Amniotic stem cell (primary cell): ENCODE measurements at places on chromosomes 1 and 21.

GRCh38 chr1:169120066-169120465 lies 13.6 kb downstream of the ATP1B1 start:
- no peak for DNase-seq

GRCh38 chr1:205528887-205529825 lies 24.7 kb downstream of the CDK18 start:
- DNase-seq: no peak

GRCh38 chr1:174491606-174492005 lies 43.8 kb downstream of the GPR52 start:
- DNase-seq: no peak

- no peak for DNase-seq
Measured at GRCh38 chr1:224639426-224639975, 23.4 kb downstream of the CNIH3 start.

DNA sequence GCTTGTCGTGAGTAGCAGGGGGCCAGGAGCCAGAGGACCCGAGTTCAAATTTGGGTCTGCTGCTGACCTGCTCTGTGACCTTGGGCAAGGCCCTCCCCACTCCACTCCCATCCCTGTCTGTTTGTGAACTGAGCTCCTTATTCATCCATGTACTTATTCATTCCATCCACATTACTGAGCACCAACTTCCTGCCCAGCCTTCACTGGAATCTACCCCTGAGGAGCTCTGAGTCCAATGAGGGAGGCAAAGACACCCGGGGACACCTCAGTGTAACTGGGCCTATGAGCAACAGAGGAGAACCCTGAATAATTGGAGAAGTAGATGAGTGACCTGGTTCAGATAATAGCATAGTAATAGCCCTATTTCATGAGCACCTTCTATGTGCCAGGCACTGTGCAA lies 8.9 kb downstream of the BSND start:
- DNase-seq: peak; percentile 41

- DNase-seq: no peak
Measured at GRCh38 chr1:14780271-14780670, 181.8 kb downstream of the KAZN start.

GRCh38 chr21:35482933-35483662 lies 434.0 kb upstream of the RUNX1 start:
- DNase-seq: no peak

GRCh38 chr1:41880950-41881885 lies 37.5 kb downstream of the HIVEP3 start:
- DNase-seq: no peak

- no peak for DNase-seq
Measured at GRCh38 chr1:10773851-10774614, 22.4 kb downstream of the CASZ1 start.

DNA sequence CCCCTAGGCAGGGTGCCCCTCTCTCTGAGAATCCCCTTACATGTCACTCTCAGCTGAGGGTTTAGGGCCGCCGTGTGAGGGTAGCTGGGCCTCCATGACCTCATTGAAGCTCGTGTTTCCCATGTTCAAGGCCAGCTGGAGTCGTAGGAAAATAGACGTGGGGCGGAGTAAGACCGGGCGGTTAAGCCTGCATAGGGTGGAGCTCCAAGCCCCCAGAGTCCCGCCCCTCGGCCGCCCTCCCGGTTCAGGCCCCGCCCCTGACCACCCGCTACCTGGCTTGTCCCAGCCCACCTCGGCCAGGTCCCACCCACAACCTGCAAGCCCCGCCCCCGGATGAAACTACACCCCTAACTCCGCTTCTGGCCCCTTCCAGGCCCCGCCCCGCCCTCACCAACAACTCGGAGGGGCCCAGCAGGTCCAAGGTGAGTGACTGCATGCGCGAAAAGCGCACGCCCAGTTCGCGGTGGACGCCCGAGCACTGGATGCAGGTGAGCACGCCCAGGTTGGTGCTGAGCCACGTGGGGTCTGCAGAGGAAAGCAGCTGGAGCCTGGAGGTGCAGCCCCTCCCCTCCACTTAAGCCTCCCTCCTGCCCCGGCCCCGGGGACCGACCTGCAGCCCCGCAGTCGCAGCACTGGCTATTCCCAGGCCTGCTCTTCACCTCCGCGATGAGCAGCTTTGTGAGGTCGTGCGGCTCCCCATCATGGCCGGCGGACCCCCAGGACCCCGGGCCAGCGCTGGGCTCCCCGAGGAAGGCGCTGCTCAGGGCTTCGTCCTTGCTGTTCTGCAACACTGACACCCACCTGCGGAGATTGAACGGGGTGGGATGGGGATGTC lies 12.2 kb upstream of the TCEA3 start:
- no peak for DNase-seq

- no peak for DNase-seq
Measured at GRCh38 chr1:178337091-178337706, 159.6 kb downstream of the CLEC20A start.

DNA sequence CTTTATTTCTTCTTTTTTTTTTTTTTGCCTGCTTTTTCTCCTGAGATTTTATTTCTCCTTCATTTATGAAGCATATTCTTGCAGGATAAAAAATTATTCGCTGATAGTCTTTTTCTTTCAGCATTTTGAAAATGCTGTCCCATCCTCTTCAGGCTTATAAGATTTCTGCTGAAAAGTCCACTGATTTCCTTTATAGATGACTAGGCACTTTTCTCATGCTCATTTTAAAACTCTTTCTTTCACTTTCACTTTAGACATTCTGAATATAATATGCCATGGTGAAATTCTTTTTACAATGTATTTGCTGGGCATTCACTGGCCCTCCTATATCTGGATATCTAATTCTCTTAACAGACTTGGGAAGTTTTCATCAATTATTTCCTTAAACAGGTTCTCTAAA lies 25.5 kb upstream of the GTF2B start:
- no peak for DNase-seq

GRCh38 chr1:185704181-185704580 lies 30.0 kb upstream of the HMCN1 start:
- DNase-seq: no peak

DNA sequence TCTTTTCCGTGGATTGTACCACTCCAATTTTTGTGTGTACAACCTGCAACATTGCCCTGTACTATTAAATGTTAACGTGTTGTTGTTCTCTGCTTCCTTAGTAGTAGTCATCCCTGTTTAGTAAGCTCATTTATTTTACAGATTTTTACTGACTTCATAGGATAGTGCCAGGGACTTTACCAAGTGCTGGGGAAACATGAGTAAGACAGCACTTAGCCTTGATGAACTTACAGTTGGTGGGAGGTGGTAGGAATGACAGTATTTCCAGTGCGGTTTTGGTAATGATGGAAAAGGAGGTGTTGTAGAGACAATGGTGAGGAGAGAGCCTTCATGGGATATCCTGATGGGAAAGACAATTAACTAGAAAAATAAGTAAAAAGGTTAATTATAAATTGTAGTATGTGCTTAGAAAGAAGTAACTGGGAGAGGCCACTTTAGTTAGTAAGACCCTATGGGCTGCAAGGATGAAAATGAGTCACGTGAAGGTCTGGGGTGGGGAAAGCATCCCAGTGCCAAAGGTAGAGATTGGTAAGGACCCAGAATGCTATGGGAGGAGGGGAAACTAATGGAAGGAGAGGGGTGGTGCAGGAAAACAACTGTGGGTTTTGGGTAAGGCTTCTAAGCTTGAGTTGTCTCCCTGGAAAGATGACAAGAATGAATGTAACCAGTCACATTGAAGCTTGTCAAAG lies 1.7 kb downstream of the RLF start:
- DNase-seq: no peak

GRCh38 chr1:48219803-48220202 lies 2.7 kb upstream of the SLC5A9 start:
- no peak for DNase-seq

DNA sequence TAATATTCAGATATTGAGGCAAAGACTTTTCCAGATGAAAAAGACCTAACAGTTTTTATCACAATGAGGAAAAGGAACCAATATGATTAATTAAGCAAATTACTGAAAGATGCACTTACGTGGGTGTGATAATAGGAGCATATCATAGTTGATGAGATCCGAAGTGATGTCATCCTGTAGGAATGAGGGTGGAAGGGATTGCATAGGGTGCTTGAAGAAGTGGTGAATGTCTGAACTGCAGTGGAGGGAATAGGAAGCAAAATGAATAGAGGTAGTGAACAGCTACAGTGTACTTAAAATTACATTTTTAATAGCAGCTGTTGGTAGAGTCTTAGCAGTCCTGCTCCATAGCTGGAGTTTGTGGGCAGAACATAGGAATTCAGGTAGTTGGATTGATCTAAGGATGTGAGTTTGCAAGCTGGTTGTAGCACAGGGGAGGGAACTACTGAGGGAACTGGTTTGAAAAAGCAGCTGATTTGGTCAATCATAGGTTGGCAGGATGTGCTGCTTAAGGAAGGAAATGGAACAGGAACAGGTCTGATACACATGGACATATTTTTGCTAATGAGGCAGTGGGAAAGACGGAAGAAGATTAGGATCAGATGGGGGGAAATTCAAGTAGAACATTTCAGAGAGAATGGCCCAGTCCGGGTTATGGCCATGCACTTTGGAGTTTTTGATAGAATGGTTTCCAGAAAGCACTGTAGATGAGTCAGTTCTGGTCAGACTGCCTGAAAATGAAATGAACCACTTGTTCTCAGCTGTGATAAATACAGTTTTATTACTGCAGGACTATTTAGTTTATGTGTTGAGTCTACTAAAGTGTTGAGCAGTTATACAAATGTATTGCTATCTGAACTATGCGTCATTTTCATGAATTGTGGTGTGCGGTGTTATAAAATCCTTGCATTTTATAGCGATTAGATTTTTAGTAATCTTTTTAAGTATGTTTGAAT lies 155.8 kb downstream of the RYR2 start:
- no peak for DNase-seq

DNA sequence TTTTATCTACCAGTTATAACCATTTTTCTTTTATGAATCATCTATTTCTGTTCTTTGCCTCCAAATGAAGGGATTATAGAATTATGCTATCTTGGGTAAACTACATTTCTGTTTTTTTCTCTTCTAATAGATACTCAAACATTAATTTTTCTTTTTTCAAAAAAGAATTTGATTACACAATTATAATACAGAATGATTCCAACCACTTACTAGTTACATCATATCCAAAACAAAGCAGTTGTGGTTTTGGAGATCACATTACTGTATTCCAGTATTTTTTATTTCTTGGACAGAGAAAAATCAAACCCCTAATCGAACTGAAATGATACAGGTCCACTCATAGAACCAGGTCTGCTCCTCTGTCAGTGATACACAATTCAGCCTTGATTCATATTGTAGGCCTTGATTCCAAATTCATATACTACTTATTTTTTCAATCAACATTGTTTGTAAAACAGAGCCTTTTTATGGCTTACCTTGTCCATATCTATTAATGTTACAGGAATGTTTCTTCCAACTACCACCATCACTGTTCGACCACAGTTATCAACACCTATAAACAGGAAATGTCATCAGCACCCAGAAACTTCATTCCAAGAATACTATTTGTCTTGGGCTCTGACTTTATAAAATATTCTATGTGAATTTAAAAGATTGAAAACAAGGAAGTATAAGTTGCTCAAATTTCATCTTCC lies 43.2 kb downstream of the GDAP2 start:
- DNase-seq: no peak

GRCh38 chr1:111742938-111743549 lies 3.8 kb upstream of the INKA2 start:
- peak; percentile 49 for DNase-seq

GRCh38 chr1:153563991-153564390 lies 1.7 kb downstream of the S100A2 start:
- DNase-seq: no peak

DNA sequence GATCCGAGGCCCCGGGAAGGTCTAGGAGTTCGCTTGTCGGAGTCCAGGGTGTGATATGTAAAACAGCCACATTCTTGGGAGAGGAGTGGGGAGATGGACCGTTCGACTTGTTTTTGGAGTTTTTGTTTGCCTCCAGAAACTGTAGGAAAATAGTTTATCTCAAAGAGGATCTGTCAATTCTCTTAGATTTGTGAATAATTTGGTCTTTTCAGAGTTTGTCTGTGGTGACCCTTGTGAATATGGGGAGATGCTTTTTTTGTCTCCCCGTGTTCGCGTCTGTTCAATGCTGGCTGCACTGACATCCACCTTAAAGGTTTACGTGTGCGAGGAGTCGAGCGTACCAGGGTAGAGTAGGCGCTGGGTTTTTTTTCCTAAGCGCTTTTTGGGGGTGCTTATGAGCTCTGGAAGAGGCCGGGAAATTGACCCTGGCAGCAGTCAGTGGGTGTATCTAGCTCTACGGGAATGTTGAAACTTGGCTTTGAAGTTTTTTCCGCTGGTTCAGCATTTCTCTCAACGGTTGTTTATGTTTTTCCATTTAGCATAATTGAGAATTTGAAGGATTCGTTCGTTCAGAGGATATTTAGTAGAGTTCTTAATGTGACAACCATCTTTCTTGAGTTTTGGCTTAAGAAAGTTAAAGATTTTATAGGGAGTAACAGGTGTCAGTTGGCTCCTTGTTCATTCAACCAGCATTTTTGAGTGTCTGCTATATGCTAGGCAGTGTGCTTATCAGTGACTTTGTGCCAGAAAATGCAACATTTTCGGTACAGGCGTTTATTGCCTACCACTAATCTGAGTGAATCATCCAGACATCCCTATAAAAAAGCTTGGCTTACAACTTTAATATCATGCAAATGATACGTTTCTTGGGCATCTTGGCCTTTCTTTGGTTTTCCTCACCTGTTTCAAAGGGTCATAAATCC lies 1.2 kb downstream of the SZRD1 start:
- no peak for DNase-seq

GRCh38 chr1:170657275-170657853 lies 6.6 kb upstream of the PRRX1 start:
- no peak for DNase-seq

DNA sequence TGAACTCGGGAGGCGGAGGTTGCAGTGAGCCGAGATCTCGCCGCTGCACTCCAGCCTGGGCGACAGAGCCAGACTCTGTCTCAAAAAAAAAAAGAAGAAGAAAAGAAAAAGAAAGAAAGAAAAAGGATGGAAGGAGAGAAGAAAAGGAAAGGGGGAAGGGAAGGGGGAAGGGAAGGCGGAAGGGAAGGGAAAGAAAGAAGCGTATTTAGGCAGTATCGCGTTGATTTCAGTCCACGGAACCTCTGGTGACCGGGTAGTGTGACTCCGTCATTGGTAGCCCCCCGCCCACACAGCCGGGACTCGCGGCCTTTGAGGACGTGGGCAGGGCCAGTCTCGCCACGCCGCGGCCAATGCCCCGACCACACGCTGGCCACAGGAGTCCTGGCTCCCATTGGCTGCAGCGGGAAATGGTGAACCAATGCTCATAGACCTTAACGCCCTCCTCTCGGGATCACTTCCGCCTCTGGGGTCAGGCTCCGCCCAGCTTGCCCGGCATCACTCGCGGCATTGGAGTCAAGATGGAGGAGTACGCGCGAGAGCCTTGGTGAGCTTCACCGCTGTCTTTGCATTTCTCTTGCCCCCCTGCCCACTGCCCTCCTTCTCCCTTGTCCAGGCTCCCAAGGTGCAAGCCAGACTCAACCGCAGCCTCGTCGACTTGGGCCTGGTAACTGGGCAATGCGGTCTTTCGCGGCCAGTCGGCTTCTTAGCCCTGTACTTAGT lies at the start of gene TIMM17A:
Gene TIMM17A (plus strand): TSS at position 495 of the 720 bp plus-strand sequence. CDS start 24 bp downstream, at position 519.
- DNase-seq: peak; percentile 98

GRCh38 chr1:176211396-176212165 lies 4.5 kb upstream of the COP1 start:
- no peak for DNase-seq

GRCh38 chr1:92901126-92901525 lies 60.1 kb downstream of the DIPK1A start:
- DNase-seq: no peak

- DNase-seq: no peak
Measured at GRCh38 chr1:203491664-203492063, 2.3 kb upstream of the OPTC start.

GRCh38 chr1:3706651-3707297 lies 45.5 kb upstream of the CCDC27 start:
- no peak for DNase-seq

GRCh38 chr1:21955501-21956281 lies 18.6 kb upstream of the HSPG2 start:
- DNase-seq: no peak
